ENCODE measurements at places on chromosomes 2 and 18. TPM values are rescaled to one million over a fixed set of nuclear protein-coding genes. Genes with fewer than 3 reads are reported as not detected.

Gene SULT6B1
- not detected for total RNA-seq

Gene TRIB2
- total RNA-seq, result 188 TPM

Gene DYNAP
- total RNA-seq, result not detected

Gene GLS
- 283 TPM for total RNA-seq

Gene SGO2
- 14.3 TPM for total RNA-seq

Gene NR4A2
- 0.40 TPM for total RNA-seq
